ENCODE measurements at places on chromosomes 2 and 18.

DNA sequence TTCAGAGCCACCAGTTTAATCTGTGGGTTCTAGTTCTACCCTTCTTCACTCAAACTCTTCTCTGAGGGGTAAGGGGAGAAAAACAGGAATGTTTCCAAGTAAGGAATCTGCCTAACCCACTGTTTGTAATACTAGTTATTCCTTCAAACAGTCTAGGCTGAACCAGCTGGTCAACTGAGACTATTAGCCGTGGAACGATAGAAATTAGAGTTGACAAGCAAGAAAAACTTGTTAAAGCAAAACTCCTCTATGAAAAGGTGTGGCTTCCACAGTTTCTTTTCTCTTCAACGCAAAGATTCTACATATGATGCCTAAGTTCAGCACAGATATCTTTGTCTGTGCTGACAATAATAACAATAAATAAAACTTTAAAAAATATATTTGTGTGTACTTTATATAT is 11.5 kb downstream of the PAIP2B start:
- no peak for DNase-seq

- DNase-seq = no peak
These were observed 84.1 kb upstream of the EPB41L3 start for GRCh38 chr18:5627776-5628511.

DNA sequence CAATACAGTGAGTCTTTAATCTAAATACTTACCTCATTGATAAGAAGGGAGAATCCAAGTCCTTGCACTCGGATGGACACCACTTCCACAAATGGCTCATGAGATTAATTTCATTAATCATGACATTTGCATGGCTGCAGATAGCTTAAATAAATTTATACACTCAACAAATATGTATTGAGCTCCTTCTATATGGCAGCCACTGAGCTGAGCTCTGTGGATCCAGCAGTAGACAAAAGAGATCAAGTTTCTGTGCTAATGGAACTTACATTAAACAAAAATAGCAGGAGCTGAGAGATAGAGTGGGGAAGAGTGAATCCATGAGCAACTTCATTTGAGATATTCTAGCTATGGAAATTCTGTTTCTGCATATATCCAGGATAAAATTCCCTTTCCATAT is 44.4 kb downstream of the RAB27B start:
- DNase-seq = no peak

- no peak for DNase-seq
These were observed 9.9 kb upstream of the WNT6 start for GRCh38 chr2:218849721-218850120.

- no peak for DNase-seq
These were observed 284.7 kb downstream of the CYP26B1 start for GRCh38 chr2:71862921-71863320.

DNA sequence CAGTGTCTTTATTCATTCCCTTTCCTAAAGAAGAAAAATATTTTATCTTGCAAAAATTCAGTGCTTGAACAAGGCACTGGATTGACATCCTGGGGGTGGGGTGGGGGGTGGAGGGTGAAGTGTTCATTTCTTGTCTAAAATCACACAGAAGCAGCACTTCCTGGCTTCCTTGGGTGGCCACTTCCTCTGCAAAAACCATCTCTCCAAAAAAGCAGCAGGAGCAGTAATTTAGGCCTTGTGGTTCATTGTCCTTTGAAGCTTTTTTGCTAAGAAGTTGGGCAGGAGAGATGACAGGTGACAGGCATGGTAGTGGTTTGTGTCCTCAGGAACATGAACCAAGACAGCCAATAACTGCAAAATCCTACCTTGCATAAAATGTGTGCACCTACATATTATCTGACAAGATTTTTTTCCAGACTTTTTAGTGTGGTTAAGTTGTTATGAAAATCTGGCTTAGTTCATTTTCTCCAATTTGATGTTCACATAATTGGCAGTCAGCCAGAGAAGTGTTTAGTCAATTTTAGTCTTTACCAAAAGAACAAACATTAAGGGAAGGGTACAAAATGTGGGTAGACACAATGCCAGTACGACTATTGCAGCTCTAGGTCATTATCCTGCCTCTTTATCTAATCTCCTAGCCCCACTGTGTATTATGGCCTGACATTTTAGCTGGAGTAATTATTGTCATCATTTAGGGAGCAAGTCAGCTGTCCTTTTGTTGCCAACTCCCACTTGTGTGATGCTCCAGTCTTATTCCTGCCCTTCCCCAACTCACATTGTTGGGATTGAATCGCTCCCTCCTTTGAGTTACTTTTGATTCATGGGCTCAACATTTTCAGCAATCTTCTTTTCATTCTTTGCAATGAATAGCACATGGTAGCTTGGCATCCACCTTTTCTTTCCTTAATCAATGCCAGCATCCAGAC is 177.2 kb downstream of the MYO3B start:
- no peak for DNase-seq

- no peak for DNase-seq
These were observed 241.2 kb upstream of the KCNJ3 start for GRCh38 chr2:154457286-154457685.

DNA sequence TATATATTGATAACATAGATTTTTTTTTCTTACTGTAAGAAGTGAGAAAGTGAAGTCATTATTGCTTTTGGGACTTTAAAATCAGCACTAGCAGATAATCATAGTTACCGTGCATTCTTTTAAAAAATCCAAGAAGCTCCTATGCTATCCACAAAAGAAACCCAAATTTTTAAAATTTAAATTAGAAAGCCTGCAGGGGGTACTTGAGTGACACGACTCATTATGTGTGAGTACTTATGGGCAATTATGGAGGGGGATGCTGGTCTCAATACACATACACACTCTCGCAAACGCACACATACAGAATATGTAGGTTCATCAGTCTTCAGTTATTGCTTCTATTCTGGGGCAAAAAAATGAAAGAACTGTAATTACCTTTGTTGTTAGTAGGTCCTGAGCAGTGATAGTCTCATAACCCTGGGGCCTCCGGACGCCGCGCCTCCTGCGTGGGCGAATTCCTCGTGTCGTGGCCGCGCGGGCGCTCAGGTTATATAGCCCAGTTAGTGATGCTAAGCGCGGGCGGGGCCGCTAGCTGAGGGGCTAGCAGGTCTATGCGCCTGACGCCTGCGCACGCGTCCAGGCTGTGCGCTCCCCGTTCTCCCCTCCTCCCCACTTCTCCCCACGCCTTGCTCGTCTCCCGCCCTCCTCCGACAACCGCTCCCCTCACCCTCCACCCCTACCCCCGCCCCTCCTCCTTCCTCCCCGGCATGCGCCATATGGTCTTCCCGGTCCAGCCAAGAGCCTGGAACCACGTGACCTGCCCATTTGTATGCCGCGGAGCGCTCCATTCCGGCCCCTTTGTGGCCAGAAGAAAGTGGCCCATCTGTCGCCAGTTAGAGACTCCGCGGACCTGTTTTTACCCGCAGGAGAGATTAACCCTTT is at the start of gene NEUROD1:
TSS of gene NEUROD1 (minus strand) at position 463 of the 882 bp plus-strand sequence. CDS start 1,657 bp downstream, outside the sequence.
- no peak for DNase-seq

DNA sequence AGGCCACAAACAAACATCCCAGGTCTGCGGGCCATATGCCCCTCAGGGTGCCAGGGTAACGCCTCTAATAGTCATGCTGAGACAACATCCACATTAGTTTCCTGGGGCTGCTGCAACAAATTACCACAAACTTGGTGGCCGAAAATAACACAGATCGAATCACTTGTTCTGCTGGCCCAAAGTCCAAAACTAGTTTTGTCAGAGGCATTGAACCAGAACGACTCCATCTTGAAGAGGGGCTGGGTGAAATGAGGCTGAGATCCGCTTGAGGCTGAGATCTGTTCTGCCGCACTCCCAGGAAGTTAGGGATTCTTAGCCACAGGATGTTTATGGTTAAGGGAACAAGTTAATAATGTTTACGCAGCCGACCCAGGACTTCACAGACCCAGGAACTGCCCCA is 66.7 kb downstream of the COPS8 start:
- DNase-seq = no peak

DNA sequence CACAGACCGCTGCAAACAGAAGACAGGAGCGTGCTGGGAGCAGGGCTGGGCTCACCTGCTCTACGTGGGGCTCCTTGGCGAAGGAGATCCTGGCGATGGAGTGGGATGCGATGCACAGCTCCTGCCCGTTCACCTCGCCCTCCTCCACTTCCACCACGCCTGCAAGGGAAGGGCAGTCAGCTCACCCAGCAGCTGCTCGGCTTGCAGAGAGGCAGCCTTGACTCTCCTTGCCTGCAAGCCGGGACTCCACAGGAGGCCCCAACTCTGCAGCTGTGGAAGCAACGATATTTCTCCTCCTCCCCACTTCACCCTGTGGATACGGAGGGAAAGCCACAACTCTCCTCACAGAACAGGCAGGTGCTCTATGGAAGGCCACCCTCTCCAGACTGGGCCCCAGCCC is 35.1 kb downstream of the THAP4 start:
- DNase-seq = no peak

- no peak for DNase-seq
These were observed 39.8 kb upstream of the AAK1 start for GRCh38 chr2:69683170-69683971.

DNA sequence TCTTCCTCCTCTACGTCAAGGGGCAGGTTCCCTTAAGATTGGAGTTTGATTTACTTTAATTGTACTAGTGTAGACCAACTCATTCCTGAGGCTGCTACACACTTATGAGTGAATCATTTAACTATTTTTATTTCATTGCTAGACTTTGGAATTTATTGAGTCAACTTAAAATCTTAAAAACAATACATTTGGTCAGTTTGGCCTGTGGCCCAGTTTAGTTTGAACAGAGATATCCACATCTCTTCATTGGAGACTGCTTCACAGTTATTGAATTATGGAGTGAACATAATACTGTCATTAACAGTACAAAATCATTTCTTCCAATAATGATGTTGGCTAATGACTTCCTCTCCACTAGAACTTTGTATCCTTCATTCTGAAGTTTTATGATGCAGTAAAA is 34.5 kb upstream of the STPG4 start:
- DNase-seq = peak; percentile 88

DNA sequence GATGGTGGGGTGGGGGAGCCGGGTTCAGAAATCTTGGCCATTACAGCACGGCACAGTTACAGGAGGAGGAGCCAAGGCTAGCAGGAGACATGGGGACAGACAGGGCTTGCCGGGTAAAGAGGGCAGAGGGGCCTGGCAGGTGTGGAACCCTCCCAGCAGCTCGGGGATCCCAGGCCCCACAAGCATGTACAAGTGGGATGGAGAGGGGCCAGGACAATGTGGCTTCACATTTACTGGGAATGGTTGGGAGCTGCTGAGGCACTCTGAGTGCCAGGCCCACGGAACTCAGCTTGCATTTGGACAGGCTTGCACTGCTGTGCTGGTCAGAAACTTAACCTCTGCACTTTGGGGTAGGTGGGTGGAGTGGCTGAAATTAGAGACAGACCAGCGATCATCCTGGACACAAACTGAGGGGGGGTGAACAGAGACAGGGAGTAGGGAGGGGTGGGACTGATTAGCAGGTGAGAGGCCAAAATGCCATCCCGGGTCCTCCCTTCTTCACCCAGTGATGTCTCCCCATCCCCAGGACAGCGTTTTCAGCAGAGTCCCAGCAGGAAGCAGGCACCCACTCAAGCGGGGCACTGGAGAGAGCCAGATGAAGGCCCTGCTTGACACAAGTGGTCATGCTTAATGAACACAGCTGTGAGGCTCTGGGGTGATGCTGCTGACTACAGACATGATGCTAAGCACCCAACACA is 9.6 kb downstream of the PER2 start:
- no peak for DNase-seq

DNA sequence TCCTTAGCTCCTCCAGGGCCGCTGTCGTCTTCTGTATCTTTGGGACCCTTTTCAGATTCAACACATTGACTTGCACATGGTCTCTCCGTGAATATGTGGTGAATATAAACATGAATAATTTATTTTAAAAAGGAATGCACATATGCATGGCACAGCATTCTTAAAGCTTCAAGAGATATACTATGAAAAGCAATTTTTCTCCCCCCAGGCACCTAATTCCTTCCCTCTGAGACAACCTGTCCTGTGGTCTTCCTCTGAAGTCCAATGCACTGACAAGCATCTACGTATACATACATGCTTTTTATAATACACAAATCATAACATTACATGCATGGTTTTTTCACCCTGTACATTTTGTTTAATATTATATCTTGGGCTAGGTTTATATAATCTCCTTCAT is 285.1 kb downstream of the MYT1L start:
- no peak for DNase-seq

- no peak for DNase-seq
These were observed 328.8 kb upstream of the GCFC2 start for GRCh38 chr2:76039505-76039904.

DNA sequence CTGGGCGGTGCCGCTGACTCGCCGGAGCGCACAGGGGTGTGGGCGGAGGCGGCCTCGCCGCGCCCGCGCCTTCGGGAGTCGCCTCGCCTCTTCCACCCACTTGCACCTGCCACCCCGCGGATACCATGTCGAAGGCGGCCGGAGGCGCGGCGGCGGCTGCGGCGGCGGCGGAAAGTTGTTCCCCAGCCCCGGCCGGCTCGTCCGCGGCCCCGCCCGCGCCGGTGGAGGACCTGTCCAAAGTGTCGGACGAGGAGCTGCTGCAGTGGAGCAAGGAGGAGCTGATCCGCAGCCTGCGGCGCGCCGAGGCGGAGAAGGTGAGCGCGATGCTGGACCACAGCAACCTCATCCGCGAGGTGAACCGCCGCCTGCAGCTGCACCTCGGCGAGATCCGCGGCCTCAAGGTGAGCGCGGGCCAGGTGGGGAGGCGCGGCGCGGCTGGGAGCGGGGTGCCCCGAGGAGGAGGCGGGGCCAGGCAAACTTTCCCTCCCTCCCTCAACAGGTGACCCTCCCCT is 766 bp downstream of the CCDC85A start:
- no peak for DNase-seq

DNA sequence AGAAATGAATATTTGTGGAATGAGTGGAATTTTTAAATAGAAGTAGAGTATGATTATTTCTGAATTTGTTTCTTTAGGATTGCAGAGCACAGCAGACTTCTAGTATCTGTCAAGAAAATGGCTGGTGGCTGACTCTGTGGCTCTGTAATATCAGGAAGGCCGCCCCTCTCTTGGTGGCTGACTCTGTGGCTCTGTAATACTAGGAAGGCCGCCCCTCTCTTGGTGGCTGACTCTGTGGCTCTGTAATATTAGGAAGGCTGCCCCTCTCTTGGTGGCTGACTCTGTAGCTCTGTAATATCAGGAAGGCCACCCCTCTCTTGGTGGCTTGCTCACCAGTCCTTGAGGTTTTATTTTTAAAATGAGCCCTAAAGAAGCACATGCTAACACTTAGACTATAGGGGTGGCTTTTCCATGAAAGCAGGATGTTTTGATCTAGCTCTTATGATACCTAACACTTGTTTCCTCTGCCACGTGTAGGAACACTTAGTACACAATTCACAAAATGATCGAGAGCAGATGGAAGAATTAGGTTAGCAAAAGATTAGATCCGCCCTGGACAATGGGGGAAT is 85.1 kb upstream of the TTC39C start:
- DNase-seq = no peak

DNA sequence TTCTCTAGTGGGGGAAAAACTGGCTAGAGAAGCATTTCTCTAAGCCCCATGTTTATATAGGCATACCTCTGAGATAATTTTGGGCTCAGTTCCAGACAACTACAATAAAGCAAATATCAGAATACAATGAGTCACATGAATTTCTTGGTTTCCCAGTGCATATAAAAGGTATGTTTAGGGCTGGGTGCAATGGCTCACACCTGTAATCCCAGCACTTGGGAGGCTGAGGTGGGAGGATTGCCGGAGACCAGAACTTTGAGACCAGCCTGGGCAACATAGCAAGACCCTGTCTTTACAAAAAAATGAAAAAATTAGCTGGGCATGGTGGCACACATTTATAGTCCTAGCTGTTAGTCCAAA is 22.2 kb downstream of the TSN start:
- peak; percentile 69 for DNase-seq

Measured in HS-27A (cell line).